ENCODE measurements at places on chromosomes 4 and X.

DNA sequence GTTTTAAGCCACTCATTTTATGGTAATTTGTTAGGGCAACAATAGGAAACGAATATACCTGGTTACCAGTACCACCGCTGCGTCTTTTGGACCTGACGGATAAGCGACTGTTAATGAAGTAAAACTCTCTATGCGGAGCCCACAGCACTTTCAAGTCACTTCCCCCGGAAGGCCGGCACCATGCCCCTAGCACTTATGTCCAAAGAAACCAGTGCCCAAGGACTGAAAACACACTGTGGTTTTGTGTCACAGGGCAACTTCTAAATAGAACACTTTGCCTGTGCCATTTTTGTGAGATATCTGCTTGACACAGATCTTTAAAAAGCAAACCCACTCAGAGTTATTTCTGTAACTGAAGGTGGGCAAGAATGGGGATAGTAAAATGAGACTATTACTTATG, 22.7 kb downstream of the SH3KBP1 start:
- no peak for DNase-seq

- DNase-seq = no peak
These were observed 120.4 kb upstream of the SLC34A2 start for GRCh38 chr4:25535278-25535677.

- DNase-seq = no peak
These were observed 3.1 kb downstream of the MID1IP1 start for GRCh38 chrX:38804432-38804681.

- no peak for DNase-seq
These were observed 86.8 kb upstream of the TSPAN7 start for GRCh38 chrX:38474543-38474942.

DNA sequence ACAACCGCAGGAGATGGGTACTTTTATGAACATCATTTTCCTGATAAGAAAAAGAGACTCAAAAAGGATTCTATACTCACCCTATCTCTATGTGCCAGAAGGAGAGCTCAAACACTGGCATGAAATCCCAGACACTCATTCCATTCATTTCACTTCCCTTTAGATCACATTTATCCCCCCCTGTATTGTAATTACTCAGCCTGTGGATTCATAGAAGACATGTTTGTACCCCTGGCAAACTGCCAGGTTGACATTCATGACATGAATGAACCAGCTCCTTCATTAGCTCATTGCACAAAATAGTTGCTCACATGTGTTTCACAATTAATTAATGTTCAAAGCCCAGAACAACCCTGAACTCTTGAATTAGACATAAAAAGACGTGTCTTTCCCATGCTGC, 4.9 kb downstream of the SMR3A start:
- no peak for DNase-seq

GRCh38 chrX:133580625-133581024, 165.3 kb upstream of the GPC4 start:
- no peak for DNase-seq

- DNase-seq = no peak
These were observed 47.6 kb downstream of the HAND2 start for GRCh38 chr4:173482330-173482931.

- DNase-seq = no peak
These were observed 51.0 kb downstream of the DHX15 start for GRCh38 chr4:24533364-24533763.

- no peak for DNase-seq
These were observed 94.4 kb downstream of the TMEM144 start for GRCh38 chr4:158304694-158305093.

DNA sequence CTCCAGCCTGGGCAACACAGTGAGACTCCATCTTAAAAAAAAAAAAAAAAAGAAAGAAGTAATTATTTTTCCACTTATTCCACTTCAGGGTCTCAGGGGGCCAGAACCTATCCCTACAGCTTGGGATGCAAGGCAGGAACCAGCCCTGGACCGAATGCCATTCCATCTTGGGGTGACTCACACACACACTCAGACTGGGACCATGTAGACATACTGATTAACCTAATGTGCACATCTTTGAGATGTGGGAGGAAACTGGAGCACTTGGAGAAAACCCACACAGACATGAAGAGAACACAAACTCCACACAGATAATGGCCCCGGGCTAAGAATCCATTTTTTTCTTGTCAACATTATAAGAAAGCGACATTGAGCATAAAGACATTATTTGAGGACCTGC, 132.5 kb downstream of the PTTG2 start:
- DNase-seq = no peak

GRCh38 chrX:22056235-22056634, 24.1 kb downstream of the PHEX start:
- no peak for DNase-seq

- DNase-seq = no peak
These were observed 60.2 kb downstream of the SLIT2 start for GRCh38 chr4:20311856-20312255.

- no peak for DNase-seq
These were observed 402.1 kb downstream of the PDGFC start for GRCh38 chr4:156569535-156569934.

DNA sequence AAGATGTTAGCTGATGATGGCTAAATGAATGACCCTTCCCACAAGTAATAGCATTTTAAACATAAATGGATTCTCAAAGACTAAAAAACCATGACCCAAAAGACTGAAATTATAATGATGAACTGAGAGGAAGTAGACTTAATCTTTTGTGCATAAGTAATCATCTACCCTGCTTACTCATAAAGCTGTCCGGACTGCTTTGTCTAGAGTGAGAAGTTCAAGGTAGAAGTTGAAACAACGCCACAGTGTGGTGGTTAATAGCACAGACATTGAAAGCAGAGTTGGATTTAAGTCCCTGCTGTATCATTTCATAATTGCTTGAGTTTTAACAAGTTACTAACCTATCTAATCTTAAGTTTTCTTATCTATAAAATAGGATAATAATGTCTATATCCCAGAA, 346.6 kb downstream of the CENPC start:
- DNase-seq = no peak

DNA sequence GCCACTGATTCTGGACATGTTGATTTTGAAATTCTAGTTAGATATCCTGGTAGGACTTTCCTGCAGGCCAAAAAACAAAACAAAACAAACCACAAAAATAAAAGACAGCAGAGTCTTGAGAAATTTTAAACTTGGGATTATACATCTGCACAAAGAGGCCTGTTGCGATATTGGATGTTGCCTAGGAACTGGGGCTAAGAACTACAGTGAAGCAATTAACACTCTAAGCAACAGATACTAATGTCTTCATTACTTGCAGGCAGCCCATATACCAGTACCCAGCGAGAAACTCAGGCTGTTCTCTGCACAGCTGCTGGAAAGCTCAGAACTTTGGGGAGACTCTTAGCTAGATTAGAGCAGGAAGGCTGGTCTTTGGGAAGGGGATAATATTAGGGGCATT, 69.1 kb upstream of the SCOC start:
- DNase-seq = no peak

- DNase-seq = no peak
These were observed 552 bp downstream of the ZDHHC9 start for GRCh38 chrX:129843209-129843458.

DNA sequence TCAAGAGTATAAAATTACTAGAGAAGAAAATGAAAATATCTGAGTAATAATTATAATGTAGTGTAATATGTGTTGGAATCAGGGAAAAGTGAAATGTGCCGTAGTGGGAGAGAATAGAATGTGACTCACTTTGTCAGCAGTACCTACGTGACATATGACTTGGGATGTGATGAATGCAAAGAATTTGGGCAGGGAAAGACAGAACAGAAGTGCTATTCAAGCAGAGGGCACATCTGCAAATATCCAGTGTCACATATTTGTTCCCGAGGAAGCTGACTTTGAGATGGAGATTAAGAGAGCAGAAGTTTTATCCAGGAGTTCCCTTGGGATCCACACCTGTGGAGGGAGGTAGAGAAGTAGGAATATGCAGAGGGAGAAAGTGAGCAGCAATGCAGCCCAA, 69.3 kb upstream of the HS3ST1 start:
- no peak for DNase-seq

GRCh38 chrX:44415639-44416386, 72.3 kb upstream of the EFHC2 start:
- DNase-seq = no peak

- DNase-seq = peak; percentile 31
These were observed 28.2 kb upstream of the HUWE1 start for GRCh38 chrX:53714580-53715345.

DNA sequence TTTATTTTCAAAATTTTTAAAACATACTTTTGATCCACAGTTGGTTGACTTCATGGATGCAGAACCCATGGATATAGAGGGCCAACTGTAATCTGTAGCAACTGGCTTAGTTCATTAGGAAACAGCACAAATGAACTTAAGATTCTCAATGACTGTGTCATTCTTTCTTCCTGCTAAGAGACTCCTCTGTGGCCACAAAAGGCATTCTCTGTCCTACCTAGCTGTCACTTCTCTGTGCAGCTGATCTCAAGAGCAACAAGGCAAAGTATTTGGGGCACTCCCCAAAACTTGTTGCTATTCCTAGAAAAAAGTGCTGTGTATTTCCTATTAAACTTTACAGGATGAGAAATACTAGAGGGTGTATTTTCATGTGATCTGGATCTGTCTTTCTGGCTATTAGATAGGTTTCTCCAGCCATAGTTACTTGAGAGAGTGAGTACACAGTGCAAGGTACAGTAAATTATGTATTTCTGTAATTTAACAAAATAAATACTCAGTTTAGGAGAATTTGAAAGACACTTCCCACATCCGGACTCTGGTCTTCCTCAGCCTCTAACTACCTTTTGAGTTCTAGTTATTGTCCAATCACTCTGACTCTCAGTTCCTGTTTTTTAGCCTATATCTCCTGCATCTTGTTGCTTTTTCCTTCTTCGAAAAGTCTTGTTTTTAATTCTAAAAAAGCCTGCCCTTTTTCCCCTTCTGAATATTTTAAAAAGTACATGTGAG, 21.8 kb downstream of the TLR2 start:
- DNase-seq = no peak

GRCh38 chrX:6644411-6644810, 109.5 kb upstream of the VCX3A start:
- DNase-seq = no peak

DNA sequence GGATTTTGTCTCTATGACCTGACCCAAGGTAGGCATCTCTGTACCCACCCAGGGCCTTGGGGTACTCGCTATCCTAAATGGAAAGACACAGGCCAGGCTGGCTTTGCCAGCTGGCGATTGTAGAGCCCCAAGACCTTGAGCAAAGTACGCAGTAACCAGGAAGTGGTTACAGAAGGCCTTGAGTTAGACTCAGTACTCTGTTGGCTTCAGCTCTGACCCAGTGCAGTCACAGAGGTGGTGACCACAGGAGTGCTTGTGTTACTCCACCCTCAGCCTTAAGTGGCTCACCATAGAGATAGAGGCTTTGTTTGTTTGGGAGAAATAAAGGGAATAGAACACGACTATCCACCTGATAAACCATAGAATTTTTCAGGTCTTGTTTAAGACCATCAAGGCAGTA, 880.5 kb upstream of the POU3F4 start:
- no peak for DNase-seq

- DNase-seq = no peak
These were observed 983.7 kb downstream of the STIM2 start for GRCh38 chr4:27844376-27844775.

DNA sequence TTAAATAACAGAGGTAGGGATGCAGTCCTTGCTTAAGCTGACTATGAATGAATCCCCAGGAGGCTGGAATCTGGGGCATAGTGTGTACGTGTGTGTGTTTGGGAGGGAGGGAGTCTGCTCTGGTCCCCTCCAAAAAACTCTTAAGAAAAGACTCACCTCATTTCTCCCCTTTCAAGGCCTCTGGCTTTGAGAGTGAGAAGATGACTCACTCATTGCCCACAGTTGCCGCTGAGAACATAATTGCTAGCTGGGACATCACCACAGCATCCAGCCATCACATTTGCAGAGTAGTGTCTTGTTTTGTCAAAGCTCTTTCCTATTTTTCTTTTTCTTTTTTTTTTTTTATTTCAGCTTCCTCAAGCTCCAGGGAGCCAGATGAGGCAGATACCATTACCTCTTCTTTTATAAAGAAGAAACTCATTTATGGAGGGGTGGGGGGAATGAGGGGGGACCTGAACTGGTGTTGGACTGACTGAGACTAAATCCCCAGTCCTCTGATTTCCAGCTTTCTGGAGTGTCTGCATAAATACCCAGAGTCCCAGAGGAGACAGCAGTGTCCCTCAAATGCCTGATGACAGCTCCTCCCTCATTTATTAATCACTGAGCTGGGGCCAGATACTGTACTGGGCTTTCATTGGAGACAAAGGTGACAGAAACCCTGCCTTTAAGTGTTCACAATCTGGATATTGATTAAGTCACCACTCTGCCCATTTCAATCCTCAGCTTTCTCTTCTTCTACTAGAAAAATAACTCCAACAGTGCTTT, 61.9 kb upstream of the LAS1L start:
- DNase-seq = peak; percentile 31

DNA sequence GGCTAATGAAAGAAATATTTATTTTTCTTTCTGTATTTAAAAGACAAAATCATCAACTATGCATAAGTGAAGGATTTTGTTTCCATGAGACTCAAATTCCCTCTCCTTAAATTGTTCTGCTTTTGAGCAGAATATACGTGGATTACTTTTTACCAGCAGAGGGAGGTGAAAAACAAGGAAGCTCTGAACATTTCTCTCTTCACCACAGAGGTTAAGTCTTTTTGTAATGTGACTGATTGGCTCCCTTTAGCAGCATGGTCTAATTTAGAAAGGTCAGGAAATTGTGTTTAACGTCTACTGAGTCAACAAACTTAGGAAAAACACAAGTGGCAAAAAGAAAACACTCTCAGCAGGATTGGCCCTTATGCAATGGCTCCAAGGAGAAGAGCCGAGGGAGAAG, 55.1 kb upstream of the F9 start:
- DNase-seq = no peak

DNA sequence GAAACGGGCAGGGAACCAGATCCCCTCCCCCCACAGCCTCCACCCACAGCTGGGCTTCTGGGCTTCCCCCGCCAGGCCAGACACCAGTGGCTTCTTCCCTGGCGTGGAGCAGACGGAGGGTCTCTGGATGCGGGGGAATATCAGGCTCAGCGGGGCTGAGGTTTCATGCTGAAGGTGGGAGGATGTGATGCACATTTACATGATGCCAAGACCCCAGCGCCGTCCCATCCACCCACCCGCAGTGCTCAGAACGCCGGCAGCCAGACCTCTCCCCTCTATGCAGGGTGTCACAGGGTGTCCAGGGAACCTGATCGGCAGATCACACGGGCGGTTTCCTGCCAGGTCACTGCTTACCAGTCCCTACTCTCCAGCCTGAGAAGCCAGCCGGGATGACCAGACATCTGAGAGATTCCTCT, 12.8 kb upstream of the TNIP2 start:
- DNase-seq = no peak

DNA sequence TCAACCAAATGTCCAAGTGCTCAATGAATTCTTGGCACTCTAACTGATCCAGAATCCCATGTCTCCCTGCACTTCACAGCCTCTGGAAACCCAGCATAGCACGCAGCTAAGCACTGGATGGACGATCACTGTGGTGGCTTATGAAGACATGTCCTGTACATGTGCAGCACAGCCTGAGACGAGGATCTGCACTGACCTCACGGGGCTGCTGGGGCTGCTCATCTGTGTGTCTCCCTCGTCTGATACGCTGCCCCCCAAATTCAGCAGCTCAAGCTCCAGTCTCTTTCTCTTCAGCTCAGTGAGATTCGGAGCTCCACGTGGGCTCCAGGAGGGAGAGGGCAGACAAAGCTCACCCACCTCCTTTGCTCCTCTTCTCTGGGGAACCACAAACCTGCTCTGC, 126.9 kb downstream of the CPZ start:
- DNase-seq = no peak

- no peak for DNase-seq
These were observed 26.8 kb upstream of the SOD3 start for GRCh38 chr4:24768604-24769003.
